ENCODE measurements at places on chromosomes 11 and 22.

GRCh38 chr11:91394073-91394726 is 830.4 kb upstream of the FAT3 start:
- no peak for DNase-seq

GRCh38 chr11:8794677-8795103 is 112.1 kb downstream of the RPL27A start:
- DNase-seq, result no peak

GRCh38 chr11:72224564-72225410 is at the start of gene INPPL1:
TSS of gene INPPL1 (plus strand) at chr11:72224767. CDS start at chr11:72224985, 218 bp downstream.
- peak; percentile 54 for DNase-seq

DNA sequence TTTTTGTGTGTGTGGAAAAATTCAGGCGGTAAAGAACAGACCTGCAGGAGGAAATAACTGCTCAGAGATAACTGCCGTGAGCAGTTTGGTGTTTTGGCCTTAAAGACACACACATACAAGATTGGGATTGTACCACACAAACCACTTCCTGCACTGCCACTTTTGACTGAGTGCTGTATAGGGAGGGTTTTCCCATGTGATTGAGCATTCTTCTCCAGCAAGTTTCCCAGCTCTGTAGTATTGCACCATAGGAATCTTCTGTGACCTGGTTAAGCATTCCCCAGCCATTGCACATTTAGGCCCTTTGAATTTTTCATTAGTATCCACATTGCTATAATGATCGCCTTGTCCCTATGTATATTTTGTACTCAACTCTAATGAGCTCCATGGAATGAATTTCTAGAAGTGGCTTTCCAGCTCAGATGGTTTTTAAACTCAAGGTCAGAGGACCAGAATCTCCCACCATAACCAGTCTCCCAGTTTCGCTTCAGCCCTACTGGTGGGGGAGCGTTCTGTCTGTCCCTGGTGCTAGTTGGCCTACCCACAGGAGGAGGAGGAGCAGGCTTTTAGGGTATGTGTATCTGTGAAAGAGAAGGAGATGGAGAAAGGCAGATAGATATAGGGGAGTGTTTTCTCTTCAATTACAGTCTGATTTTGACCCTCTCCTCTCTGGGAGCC is 9.3 kb downstream of the CD82 start:
- DNase-seq, result peak; percentile 92

GRCh38 chr11:117058761-117059261 is 39.4 kb downstream of the SIK3 start:
- no peak for DNase-seq

- DNase-seq, result peak; percentile 95
These were observed 89.2 kb downstream of the PLEKHA7 start for GRCh38 chr11:16924826-16925560.

- DNase-seq, result peak; percentile 58
These were observed 27.2 kb upstream of the PDGFD start for GRCh38 chr11:104191124-104191523.
